Effector CD4-positive, alpha-beta T cell (primary cell): ENCODE measurements at places on chromosomes 2 and 18.

DNA sequence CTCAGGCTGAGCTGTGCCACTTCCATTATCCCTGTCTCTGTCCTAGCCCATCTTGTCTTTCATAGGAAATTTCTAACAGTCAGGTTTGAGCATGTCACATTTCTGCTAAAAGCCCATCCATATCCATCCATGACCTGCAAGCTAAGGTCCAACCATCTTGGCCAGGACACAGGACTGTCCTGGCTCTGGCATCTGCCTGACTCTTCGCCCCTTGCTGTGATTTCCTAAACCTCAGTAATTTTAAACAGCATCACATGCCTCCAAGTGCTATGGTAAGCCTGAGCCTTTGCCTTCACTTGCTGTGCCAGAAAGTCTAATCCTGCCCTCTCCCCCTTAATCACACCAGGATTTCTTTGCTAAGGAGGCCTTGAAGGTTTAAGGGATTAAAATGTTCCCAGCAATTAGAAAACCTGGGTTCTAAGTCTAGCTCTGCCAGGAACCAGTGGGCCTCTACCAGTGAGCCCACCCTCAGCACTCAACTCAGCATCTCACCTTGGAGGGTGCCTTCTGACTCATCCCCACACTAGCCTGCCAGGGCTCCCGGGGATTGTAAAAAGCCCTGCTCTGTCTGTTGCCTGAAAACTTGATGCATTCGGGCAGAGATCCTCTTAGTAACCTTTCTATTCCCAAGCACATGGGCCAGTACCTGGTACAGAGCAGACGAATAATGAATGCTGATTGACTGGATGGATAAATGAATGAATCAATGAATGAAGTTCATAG, 411.0 kb downstream of the LRATD1 start:
- no peak for DNase-seq

DNA sequence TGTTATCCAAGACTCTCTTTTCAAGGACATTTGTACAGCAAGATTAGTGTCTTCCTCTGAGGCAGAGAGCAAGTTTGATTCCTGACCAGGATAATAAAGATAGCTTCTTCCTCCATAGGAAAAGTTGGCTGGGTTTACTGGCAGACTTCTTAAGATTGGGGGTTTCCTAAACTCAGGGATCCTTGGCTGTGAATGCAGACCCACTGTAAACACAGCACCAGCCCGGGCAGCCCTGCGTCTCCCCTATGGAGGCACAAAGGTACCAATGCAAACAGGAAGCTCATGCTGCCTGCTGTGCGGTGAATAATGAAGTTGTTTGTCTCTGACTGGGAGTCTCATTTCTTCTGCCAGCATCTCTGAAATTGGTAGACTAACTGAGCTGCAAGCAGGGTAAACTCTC, 96.2 kb upstream of the ARHGAP28 start:
- DNase-seq, result no peak

- DNase-seq, result no peak
These were observed 500.9 kb downstream of the RNF144A start for GRCh38 chr2:7417845-7418742.

DNA sequence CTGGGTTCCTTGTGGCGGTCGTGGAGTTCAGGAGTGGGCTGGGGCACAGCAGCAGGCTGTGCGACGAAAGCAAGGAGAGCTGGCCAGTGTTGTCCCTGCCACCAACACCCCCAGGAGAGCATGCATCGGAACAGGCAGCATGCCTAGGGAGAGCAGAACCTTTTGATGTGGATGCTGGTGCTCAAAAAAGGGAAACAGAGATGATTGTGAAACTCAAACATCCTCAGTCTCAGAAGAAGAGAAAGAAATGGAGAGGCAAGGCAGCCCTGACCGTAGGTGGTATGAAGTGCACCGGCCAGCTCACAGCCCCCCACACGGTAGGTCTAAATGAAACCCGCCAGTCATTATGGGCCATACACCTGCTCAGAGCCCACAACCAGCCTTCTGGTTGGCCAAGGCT, 253.4 kb downstream of the GBX2 start:
- DNase-seq, result no peak

- no peak for DNase-seq
These were observed 25.9 kb downstream of the SIGLEC15 start for GRCh38 chr18:45851161-45851925.

GRCh38 chr2:176508984-176509740, 239.9 kb downstream of the MTX2 start:
- no peak for DNase-seq

DNA sequence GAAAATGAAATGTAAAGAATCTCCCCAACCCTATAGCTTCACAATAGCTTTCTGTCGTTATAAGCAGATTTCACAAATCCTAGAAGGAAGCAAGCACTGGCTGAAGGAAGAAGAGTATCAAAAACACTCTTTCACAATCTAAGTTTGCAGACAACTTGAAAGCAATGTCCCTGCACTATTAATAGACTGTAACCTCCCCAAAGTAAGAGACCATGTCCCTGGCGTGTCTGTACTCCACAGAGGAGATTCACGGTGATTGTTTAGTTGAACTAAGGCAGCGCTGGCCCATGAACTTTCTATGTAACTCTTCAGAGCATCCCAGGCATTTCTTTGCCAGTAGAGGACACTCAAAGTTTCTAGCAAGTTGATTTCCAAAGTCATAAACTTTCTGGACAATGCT, 128.0 kb upstream of the HNRNPA3 start:
- DNase-seq, result no peak

DNA sequence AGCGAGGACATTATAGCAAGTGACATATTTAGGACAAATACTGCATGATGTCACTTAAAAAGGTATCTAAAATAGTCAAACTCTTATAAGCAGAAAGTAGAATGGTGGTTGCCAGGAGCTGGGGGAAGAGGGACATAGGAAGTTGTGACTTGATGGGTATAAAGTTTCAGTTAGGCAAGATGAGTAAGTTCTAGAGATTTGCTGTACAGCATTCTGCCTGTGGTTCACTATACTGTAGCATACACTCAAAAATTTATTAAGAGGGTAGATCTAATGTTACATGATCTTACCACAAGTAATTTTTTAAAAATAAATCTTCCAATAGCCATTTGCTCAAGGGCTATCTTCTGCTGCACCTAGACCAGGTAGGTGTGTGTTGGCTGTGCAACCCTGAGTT, 78.1 kb upstream of the NPAS2 start:
- DNase-seq, result no peak

DNA sequence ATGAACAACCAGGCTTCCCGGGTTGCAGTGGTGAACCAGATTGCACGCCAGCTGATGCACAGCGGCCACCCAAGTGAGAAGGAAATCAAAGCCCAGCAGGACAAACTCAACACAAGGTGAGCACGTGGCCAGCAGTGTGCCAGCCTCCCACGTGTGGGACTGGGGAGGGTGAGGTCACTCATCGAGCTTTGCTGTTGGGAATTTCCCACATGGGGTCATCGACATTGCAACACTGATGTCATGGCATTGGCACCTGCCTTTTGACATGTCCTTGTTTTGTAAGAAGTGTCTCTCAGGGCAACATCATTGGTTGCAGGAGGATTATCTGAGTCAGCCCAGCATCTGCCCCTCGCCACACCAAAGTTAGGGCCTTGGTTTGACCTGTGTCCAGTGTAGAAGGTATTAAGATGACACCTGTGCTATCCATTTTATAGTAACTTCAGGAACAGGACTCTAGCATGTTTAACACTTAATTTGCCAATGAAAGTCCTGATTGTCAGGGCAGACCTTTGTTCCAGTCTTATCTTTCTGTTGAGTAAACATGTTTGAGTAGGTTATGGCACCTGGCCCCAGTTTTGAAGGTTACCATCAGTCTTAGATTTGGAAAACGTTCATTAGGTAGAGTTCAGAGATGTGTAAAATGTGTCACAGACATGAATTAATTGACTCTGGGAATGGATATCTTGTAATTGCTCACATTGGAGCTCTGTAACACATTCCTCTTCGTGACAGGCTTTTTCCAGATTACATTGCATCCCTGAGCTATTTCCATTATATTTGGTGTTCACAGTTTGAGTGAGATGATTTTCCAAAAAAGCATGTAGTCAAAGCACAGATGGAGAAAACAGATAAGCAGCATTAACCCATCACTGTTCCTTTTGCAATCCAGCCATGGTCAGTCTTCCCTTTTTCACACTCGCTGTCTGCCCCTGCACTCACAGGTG, 93.3 kb upstream of the EML6 start:
- no peak for DNase-seq
